T-helper 9 cell (primary cell): ENCODE measurements at places on chromosomes 5 and 9.

DNA sequence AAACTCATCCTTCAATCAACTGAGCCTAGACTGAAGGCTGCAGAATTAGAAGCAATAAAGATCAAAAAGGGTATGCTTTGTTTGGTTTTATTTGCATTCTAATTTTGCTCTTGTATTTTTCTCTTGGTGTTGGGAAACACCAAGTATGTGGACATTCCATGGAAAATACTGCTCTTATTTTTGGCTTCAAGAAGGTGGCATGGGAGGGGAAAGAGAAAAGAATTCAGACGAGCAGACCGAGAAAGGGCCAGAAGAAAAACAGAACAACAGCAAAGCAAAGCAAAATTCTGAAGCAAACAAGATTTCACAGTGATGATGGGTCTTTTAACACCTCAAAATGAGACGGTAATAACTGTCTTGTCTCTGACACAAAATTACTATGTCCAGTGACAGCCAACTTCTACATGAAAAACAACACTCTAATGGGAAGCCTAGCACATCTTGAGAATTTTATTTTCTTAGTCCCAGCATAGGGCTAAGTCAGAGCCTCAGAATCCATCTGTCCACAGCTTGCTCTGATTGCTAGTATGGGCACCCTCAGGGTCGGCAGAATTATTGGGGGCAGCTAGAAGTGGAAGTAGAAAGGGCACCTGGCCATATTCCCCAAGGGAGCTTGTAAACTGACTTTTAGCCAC, 26.8 kb downstream of the FREM1 start:
- DNase-seq, result no peak

- DNase-seq, result no peak
These were observed 56.2 kb downstream of the TIMD4 start for GRCh38 chr5:156906807-156907206.

DNA sequence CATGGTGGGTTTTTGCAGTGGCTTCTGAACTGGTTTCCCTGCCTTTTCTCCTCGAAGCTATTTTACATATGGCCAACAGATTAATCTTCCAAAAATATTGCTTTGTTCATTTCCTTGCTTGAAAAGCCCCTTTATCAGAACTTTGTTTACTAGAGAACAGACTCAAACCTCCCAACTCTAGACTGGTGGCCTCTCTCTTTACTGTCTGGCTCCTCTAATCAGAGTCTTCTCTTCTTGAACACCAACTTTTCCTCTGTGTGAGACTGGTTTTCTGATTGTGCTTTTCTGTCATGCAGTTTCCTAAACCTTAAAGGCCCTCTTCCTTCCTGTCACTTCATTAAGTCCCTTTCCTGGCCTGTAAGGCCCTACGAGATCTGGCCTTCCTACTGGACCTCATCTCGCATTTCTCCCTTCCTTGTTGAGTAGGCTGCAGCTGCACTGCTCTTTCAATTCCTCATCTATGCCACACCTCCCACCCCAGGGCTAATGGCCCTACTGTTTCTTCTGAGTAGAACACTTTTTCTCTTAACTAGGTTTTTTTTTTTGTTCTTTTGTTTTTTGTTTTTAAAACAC, 5.7 kb downstream of the C9orf43 start:
- DNase-seq, result no peak

GRCh38 chr9:110329639-110330230, 7.9 kb downstream of the TXNDC8 start:
- no peak for DNase-seq

DNA sequence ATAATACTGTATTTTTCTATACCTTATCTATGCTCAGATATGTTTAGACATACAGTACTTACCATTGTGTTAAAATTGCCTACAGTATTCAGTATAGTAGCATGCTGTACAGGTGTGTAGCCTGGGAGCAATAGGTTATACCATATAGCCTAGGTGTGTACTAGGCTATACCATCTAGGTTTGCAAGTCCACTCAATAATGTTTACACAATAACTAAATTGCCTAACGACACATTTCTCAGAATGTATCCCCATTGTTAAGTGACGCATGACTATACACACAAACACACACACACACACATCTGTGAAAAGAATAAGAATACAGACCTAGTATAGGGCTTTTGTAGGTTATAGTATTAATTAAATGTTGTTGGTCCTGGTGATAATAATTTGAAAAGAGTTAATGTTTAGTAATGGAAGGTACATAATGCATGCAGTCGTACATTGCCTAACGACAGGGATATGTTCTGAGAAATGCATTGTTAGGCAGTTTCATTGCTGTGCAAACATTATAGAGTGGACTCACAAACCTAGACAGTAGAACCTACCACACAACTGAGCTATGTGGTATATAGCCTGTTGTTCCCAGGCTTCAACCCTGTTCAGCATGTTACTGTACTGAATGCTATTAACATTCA, 13.6 kb downstream of the TDRD7 start:
- no peak for DNase-seq

DNA sequence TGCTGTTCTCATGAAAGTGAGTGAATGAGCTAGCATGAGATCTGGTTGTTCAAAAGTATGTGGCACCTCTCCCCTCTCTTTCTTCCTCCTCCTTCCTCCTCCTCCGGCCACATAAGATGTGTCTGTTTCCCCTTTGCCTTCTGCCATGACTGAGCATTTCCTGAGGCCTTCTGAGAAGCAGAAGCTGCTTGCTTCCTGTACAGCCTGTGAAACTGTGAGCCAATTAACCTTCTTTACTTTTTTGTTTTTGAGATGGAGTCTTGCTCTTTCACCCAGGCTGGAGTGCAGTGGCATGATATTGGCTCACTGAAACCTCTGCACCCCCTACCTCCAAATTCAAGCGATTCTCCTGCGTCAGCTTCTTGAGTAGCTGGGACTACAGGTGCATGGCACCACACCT, 6.1 kb downstream of the S100Z start:
- DNase-seq, result no peak

DNA sequence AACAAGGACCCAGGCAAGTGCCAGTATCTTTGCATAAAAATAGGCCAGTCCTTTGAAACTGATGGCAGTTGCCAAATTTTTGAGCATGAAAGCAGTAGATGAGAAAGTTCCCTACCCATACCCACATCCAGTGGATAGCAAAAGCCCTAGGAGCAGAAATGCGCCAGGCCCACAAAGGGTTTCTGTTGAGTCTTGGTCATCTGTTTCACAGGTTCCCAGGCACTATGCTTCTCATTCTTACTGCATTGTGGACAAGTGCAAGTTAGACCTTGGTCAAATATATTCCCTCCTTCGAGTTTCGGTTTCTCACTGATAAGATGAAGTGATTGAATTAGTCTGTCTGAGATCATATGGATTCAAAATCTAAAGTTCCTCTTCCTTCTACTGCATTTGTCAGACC, 152.3 kb downstream of the NR3C1 start:
- no peak for DNase-seq

DNA sequence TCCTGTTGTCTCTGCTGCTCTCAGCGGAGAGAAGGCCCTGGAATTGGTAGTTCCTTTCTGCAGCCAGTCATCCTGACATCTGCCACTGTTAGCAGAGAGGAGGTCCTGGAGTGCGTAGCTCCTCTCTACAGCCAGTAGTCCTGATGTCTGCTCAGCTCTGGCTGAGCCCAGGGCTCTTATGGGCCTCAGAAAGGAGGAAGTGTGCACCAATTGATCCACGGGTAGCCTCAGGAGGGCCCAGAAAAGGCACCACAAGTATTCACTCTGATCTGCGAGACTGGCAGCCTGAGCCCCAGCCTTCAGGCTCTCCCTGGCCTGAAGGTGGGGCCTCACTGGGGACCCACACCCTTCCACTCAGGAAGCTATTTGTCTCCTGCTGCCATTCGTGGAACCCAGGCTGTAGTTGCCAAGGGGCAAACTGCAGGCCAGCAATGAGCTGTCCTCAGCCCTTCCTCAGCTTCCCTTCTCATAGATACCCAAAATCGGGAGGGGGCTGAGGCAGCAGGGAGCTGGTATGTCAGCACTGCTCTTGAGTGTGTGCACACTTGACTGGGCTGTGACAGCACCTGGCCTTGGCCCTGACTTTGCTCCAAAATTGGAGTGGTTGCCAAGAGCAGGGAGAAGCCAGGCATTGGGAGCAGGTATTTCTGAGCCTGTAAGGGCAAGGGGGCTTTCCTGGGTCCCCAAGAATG, 1049.5 kb upstream of the ACO1 start:
- no peak for DNase-seq

- no peak for DNase-seq
These were observed 33.6 kb upstream of the SLC36A1 start for GRCh38 chr5:151413800-151414199.

GRCh38 chr5:126219616-126220015, 203.6 kb upstream of the GRAMD2B start:
- no peak for DNase-seq

DNA sequence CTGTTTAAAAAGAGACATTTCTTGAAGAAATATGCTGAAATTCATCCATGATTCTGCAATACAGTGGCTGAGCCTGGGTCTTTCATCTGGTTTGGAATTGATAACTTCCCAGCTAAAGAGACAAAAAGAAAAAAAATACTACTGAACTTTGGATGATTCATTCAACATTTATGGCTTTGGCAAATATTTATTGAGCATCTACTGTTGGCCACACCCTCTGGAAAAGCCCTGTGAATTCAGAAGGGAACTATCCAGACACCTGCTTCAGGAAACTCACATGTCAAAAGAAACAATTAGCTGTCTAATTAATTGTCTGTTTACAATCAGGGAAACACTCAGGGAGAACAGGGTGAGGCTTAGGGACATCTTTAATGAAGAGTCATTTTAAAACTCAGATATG, 17.8 kb upstream of the ZNF622 start:
- no peak for DNase-seq
